ENCODE measurements at places on chromosomes 7 and 10.

- DNase-seq = no peak
Observed at GRCh38 chr10:120052964-120053702, 160.6 kb downstream of the SEC23IP start.

GRCh38 chr10:8072211-8072610, 17.7 kb downstream of the GATA3 start:
- DNase-seq = no peak

GRCh38 chr10:50480054-50481007, 143.4 kb downstream of the SGMS1 start:
- no peak for DNase-seq

- DNase-seq = no peak
Observed at GRCh38 chr7:156722043-156722826, 81.7 kb downstream of the RNF32 start.

GRCh38 chr10:10824591-10825148, 193.0 kb upstream of the CELF2 start:
- DNase-seq = no peak

DNA sequence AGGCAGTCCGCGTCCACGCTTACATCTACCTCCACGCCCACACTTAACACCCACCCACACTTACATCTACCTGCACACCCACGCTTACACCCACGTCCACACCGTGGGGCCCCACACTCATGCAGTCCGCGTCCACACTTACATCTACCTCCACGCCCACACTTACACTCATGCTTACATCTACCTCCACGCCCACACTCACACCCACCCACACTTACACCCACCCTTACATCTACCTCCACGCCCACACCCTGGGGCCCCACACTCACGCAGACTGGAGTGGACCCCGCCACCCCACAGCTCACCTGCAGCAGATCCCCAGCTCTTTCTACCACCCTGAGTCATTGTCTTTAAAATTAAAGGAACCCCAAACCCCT, 32.4 kb upstream of the PWWP2B start:
- peak; percentile 40 for DNase-seq

GRCh38 chr10:3647074-3647473, 137.9 kb downstream of the KLF6 start:
- DNase-seq = no peak

DNA sequence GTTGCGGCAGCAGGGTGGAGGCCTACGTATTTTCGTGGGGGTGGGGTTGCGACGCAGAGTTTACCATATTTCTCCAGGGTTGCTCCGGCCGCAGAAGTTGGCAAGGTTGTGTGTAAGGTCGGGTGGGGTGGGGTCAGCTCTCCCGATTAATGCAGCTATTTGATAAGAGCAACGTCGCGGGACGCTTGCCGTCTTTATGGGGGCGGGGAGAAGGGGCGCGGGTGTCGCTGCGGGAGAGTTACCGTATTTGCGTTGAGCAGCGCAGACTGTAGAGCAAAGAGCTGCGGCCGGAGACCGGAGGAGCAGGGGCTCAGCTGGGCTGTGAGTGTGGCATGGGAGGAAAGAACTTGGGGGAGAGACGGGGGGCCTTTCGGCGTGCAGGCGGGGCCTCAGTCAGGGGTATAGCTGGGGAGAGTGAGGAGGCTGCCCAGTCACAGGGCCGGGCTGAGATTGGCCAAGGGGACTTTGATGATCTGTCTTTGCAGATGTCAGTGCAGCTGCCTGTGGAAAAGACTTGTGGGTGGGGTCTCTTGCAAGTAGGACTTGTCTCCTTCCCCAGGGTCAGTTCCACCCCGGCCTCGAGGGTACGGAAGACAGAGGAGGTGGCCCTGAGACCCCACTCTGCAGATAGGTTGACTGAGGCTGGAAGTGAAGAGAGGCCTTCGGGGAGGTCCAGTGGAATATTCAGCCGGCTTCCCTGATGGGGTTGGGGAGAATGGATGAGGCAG, 26.6 kb downstream of the ZNF775 start:
- peak; percentile 12 for DNase-seq

DNA sequence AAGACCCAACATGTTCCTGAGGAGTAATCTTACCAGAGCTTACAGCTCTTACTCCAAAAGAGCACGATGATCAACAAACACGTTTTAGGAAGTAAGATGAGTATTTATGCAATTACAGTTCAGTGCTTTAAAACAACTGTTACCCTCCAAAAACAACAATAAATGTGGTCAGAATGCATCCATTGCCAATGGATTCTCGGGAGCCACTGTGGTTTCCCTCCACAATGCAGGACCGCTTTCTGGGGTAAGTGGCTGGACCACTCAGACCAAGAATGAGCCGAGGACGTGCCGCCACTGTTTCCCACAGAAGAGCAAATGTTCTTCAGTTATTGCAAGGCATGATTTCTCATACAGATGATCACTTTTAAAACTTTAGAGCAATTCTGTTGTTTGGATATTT, 232.3 kb upstream of the MKLN1 start:
- DNase-seq = no peak

DNA sequence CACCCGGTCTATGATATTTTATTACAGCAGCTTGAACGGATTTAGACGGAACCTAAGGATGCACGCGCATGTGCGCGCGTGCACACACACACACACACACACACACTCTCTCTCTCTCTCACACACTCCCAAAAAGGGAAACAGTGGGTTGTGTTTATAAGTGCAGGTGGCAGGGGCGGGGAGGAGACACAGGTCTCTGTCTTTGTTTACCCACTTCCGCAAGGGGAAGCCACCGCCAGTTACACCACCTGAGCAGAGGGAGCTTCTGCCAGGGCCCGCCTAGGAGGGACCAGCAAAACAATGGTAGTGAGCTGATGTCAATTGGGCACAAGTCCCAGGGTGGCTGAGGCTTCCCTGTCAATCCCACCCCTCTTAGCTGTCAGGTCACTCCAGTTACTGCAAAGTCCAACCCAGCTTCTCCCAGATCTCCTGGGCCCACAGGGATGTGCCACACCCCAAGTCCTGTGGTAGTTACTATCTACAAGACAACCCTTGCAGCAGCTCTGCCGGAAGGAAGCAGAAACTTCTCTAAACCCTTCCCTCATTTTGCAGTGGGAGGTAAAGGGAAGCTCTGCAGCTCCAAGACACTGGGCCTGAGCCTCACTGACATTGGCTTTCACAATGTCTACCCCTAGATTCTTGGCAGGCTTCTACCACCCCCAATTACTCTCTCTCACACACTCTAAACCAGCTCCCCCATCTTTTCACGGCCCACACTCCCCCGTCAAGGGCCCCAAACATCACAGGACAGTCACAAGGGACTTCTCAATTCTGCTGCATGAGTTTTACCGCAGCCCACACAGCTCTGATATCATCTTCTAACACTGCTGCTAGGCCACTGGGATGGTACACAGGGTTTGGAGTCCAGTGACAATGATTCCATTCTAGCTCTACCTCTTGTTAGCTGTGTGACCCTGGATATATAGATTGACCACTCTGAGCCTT, 17.6 kb downstream of the ANXA11 start:
- DNase-seq = peak; percentile 25

DNA sequence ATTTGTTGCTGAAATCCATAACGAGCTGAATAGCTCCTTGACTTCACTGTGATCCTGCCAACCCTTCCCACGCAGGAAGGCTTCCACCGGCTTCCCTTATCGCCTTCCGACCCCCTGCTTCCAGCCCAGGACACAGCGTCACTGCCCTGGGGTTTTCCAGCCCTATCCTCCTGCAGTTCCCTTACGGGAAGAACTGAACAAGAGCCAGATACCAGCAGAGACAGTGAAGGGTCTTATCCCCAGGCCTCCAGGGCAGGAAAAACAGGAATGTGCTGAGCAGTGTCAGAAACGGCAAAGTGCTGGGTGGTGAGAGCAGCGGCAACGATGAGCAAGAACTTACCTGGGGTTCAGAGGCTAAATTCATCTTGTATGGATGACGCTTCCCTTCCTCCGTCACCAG, 22.4 kb downstream of the PDLIM1 start:
- no peak for DNase-seq

GRCh38 chr10:93464776-93465388, 17.3 kb downstream of the MYOF start:
- DNase-seq = no peak

DNA sequence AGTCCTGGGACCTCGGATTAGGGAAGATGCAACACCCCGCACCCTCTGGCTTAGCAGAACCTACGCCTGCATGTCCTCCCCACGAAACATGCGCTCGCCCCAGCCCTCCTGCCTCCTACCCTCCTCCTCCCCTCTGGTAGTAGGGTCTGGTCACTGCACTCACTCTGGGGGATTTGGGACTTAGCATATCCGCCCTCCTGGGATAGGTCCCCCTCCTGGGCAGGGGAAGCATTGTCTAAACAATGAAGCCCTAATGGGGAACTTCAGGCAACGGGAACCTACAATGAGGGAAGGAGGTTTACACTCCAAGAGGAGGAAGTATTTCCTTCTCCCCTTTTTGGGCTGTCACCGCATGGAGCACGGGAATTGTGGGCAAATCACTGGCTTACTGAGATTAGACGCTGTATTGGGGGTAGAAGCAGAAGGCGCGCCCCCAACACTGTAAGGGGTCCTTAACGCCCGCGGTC, 892 bp downstream of the CRHR2 start:
- no peak for DNase-seq

DNA sequence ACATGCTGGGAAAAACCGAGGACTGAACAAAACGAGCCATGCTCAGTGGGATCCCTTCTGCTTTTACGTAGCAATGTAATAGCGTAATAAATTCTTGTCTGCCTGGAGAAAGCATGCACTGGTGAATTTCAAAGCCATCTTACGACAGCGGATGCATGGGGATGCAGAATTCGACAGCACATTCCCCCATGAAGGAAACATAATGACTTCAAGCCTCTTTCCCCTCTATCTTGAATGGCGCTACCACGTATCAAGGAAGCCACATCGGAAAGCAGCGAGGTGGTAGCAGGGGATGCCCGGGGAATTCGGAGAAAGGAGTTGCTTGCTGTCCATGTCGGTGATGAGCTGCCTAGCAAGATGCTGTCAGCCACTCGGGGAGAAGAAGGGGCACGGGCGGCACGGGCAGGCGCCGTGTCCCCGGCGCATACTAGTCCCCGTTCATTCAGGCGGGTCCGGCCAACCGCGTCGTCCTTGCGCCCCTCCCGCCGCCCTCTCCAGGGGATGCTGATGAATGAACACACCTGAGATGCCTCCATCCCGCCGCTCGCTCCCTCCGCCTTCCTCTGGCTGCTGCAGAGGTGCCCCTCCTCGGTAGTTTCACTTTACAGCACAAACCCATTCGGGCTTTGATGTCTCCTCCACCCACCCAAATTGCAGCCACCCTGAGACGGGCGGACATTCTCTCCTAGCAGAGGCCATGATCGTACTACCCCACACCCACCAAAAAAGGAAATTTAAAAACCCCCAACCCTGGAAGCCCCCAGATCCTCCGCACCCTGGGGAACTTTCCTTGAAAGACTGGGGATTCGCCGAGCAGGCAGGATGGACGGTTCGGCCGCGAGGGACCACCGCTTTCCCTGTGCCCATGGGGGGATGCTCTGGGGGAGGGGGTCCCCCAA, 644 bp downstream of the SORBS1 start:
- peak; percentile 12 for DNase-seq

DNA sequence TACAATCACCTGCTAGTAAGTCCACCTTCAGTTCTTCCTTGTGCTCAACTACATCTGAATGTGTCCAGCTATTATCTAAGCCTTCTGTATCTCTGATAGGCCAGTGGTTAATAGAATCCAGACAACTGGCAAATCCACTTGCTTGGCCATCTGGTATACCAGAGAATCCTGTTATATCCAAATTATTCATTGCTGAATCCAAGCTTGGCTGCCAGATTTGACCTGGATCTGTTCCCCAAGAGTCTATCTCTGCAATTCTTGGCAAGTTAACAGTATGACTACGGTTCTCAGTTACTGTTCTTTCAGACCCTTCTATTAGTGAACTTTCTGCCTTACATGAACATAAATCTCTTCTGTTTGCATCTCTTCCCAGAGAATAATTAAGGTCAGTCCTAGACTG, 154.6 kb upstream of the TARP start:
- DNase-seq = no peak

DNA sequence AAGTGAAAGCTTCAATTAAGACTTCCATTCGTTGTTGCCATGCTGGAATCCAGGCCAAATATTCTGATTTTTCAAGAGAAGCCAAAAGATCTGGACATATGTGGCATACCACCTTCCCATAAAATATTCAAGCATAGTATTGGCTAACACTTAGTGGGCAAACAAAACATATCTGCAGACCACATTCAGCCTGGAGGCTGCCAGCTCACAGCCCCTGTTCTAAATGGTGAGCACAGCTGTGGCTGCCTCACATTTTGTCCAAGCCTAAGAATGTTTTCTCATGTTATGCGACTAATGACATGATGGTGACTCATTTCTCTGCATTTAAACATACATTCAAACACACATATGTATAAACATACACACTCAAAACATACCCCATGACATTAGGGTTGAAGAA, 10.6 kb upstream of the CALU start:
- no peak for DNase-seq

DNA sequence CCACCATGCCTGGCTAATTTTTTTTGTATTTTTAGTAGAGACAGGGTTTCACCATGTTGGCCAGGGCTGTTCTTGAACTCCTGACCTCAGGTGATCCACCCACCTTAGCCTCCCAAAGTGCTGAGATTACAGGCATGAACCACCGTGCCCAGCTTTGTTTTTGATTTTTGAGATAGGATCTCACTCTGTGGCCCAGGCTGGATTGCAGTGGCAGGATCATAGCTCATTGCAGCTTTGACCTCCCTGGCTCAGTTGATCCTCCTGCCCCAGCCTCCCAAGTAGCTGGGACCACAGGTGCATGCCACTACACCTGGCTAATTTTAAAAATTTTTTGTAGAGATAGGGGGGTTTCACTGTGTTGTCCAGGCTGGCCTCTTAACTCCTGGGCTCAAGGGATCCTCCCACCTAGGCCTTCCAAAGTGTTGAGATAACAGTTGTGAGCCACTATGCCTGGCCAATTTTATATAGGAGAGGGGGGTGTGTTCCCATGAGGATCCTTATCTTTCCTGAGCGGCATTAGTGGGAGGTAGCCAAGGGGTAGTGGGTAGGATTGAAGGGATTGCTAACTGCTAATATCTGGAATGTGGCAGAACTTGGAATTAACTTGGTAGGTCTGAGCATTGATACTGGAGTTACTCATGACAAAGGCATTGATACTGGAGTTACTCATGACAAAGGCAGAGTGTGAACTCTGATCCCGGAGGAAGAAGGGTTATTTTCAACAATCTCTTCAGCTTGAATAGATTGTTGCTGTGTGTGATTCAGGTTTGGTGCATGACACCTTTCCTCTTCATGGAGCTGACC, 1.0 kb upstream of the NOLC1 start:
- no peak for DNase-seq

DNA sequence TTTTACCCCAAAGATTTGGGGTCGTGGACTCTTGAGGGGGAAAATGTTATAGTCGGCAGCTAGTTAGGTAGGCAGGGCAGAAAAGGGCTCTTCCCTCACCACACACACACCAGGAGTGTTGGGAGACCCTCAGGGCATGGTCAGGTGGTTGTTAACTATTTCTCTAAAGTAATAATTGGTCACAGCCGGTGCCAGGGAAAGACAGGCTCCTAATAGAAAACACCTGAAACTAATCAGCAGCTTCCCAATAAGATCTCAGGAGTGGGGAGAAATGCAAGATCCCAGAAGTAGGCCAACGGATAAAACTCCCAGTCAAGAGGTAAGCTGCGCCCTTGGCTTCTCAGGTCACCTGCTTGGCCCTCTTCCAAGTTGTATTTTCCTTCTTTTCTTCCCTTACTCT, 213.1 kb downstream of the PHTF2 start:
- DNase-seq = no peak
